ENCODE measurements at places on chromosomes 2 and 18. TPM values are rescaled to one million over a fixed set of nuclear protein-coding genes. Genes with fewer than 3 reads are reported as not detected.

The SCYGR1 gene
- total RNA-seq, result not detected

The LRATD1 gene
- total RNA-seq, result 4.4 TPM

The SLC16A14 gene
- total RNA-seq, result 1.3 TPM

The MCM6 gene
- 11.7 TPM for total RNA-seq

The TXNDC2 gene
- total RNA-seq, result not detected

The IL1F10 gene
- not detected for total RNA-seq

The COLEC12 gene
- total RNA-seq, result 54.8 TPM

The ABCG5 gene
- not detected for total RNA-seq

The IL36RN gene
- not detected for total RNA-seq
